ENCODE measurements at places on chromosomes 16 and 17. TPM values are rescaled to one million over a fixed set of nuclear protein-coding genes. Genes with fewer than 3 reads are reported as not detected.

DNA sequence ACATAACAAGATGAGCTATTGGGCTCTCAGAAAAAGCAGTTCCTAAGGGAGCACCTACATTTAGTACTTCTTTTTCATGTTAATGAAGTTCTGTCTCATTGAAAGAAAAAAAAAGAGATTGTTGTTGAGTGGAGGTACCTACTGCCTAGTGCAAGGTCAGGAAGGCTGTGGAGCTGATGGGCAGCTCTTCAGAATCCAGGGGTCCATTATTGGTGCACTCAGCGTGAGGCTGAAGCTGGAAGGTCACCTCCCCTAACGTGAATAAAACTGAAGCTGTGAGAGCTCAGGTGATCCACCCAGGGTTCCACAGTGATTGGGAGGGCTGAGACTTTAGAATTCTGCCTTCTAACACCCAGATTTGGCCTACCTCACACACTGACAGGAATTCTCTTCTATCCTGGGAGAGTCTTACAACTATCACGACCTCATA is 153.9 kb upstream of the TBX2 start:
- DNase-seq = no peak

GRCh38 chr17:41548844-41549595 is 20.9 kb upstream of the KRT19 start:
- peak; percentile 93 for DNase-seq

GRCh38 chr16:89687092-89687940 is 827 bp downstream of the CDK10 start:
- DNase-seq = no peak

GRCh38 chr16:68660359-68660795 is 15.3 kb downstream of the CDH3 start:
- DNase-seq = no peak

- DNase-seq = no peak
These were observed 180.7 kb upstream of the CACNG5 start for GRCh38 chr17:66654106-66654740.

Gene CXCL16
- total RNA-seq = 10.7 TPM

Gene STARD3
- 27.5 TPM for total RNA-seq

Gene PTX4
- total RNA-seq = 0.66 TPM

Gene SULT1A1
- 17.2 TPM for total RNA-seq

Gene HS3ST3A1
- total RNA-seq = 7.9 TPM

- DNase-seq = no peak
These were observed 61.5 kb downstream of the CCT6B start for GRCh38 chr17:34899643-34900291.

DNA sequence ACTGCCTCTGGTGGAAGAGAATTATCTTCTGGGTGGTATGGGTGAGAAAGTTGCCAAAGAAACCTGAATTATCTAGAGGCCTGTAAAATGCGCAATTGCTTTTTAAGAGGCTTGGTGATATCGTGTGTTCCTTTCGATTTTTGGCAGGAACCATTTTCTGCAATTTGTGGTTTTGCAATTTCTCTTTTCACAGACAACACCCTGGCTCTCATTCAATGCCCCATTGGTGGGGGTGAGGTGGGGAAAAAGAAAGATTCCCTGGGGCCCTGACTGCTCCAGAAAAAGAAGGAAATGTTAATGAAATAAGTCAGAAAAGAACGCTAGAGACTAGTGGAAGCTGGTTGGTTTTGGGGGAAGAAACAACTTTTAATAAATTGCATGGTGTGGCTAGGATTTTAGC is 77.4 kb downstream of the ANKFN1 start:
- DNase-seq = no peak

DNA sequence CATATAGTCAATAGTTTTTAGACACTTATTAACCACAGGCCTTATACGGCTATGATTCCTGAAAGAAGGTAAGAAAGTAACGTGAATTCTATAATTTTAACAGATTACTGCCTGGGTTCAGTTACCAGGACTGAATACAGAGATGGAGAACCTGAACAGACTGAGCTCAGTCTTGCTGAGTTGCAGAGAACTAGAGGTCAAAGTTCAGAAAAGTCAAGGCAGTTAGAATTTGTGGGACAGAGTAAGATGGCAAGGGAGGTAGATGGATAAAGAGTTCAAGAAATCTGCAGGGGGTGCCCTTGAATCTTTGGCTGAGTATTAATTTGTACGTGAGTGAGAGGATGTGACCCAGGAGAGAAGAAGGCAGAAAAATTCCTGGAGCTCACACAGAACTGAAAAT is 320.1 kb upstream of the MAF start:
- DNase-seq = no peak

Gene SLC16A3
- 28.8 TPM for total RNA-seq

- DNase-seq = no peak
These were observed 1.0 kb upstream of the MGRN1 start for GRCh38 chr16:4623593-4623992.

- DNase-seq = no peak
These were observed 86.1 kb downstream of the UTP18 start for GRCh38 chr17:51346218-51346982.

GRCh38 chr17:45755050-45755449 is 29.1 kb upstream of the CRHR1 start:
- no peak for DNase-seq

- DNase-seq = no peak
These were observed 6.9 kb upstream of the CD300LD start for GRCh38 chr17:74599023-74599399.

Gene EPOP
- total RNA-seq = 2.6 TPM

Gene TNRC6C
- total RNA-seq = 31.6 TPM

DNA sequence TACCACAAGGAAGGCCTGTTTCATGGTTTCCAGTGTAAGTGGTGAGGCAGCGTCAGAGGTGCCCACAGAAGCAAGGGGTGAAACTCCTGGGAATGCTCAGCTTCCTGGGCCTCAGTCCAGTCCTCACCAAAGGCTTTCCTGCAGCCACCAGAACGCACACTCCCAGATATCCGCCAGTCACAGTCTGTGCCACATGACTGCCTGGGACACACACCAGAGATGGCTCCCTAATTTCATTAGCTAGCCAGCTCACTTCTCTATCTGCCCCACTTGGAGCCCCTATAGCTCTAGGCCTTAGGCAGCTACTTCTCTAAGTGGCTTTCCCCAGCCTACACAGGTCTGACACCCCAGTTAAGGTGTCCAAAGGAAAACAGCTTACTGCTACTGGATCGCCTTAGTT is 77.0 kb downstream of the CYTH1 start:
- DNase-seq = no peak

- no peak for DNase-seq
These were observed 1196.6 kb downstream of the CDH11 start for GRCh38 chr16:63925221-63925620.

Gene PRR29
- 0.42 TPM for total RNA-seq

- DNase-seq = no peak
These were observed 44.5 kb downstream of the SOX9 start for GRCh38 chr17:72165192-72165866.
